ENCODE measurements at places on chromosomes 7 and 10.

GRCh38 chr7:46854958-46855473 lies 726.9 kb downstream of the TNS3 start:
- peak; percentile 86 for DNase-seq

GRCh38 chr10:119445311-119445934 lies 97.1 kb downstream of the RGS10 start:
- DNase-seq = peak; percentile 67

DNA sequence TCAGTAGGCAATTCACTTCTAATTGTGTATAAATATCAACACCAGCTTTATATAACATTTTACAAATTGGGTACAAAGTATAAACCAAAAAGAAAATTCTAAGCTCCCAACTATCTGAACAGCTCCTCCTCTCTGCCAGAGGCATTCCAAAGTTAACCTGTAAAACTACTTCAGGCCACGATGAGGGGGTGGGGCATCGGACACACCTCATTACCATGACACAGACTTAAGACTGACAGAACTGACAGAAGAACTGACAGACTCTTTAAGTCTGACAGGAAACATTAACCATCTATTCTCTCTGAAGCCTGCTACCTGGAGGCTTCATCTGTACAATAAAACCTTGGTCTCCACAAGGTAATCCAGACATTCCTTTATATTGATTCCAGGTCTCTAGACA lies 12.3 kb downstream of the ESYT2 start:
- DNase-seq = no peak

- peak; percentile 8 for DNase-seq
Measured at GRCh38 chr7:89042940-89043339, 247.4 kb upstream of the TEX47 start.

GRCh38 chr7:88280801-88281200 lies 25.9 kb downstream of the STEAP4 start:
- no peak for DNase-seq

DNA sequence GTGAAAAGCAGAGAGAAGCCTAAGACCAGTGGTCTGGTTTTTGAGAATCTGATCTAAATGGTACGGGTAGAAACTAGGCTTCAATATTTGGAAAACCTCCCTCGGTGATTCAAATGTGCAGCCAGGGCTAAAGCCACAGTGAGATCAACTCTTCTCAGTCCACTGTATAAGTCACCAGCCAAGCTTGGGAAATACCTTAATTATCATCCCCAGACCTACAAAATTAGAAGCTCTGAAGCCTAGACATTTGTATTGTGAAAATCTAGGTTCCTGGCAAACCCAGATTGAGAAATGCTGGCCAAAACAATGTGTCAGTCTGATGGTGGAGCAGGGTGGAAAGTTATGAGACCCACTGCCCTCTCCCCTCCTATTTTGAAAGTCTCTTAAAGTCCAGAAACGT lies 131.7 kb downstream of the DGKI start:
- DNase-seq = no peak

DNA sequence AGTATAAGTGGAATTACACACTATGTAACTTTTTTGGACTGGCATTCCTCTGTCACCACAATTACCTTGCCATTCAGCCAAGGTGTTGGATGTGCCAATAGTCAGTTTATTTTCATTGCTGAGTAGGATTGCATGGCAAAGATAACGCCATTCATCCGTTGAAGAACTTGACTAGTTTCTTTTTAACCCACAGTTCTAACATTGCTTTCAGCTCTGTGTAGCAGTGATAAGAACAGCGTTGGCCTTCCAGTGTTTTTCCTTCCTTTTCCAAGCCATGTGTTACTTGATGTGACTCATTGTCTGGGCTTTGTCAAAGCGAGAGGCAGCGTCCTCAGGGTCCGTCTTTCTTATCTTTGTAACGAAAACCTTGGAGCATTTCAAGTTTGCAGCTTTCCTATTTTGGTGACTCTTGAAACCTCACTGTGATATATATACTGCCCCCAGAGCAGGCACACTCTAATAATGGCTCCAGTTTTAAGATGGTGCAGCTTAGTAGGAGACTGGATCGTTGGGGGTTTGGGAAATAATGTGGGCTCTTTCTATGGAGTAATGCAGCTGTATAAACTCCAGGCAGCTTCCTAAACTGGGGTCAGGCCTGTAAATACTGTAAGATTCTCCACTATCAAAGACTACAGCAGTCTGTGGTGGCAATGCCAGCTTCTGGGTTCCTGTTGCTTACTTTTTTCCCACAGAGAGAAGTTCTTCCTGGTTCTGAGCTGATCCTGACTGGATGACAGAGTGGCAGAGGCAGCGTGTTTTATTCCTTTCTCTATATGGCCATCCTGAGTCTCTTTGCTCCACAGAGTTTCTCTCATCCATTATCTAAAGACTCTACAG lies 41.7 kb downstream of the AKR1E2 start:
- DNase-seq = no peak

GRCh38 chr10:76428551-76429367 lies 997.3 kb downstream of the LRMDA start:
- peak; percentile 99 for DNase-seq

DNA sequence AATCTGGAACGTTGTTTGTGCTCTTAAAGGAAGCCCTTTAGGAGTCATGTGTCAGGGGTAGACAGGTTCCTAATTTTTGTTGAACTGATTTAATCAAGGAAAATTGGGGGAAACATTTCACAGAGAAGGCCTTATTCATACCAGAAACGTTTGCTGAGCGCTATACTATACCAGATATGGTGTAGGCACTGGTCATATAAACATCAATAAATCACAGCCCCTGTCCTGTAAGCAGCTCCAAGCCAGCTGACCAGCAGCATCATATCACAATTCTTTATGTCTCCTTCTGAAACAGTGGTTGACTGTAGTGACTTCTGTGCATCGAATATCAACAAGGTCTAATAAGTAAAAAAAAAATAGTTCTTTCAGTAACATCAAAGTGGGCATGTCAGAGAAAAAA lies 1.1 kb downstream of the TMEM178B start:
- no peak for DNase-seq

GRCh38 chr7:26599982-26600381 lies 264.4 kb downstream of the SKAP2 start:
- DNase-seq = no peak

- DNase-seq = no peak
Measured at GRCh38 chr7:85820702-85821443, 634.0 kb upstream of the SEMA3D start.

GRCh38 chr7:155721056-155721455 lies 76.6 kb downstream of the RBM33 start:
- DNase-seq = no peak

GRCh38 chr10:113566888-113567287 lies 14.0 kb downstream of the HABP2 start:
- DNase-seq = no peak

GRCh38 chr10:24911029-24911428 lies 41.4 kb downstream of the PRTFDC1 start:
- DNase-seq = no peak

- DNase-seq = no peak
Measured at GRCh38 chr7:131320603-131321002, 7.1 kb upstream of the MKLN1 start.

- peak; percentile 35 for DNase-seq
Measured at GRCh38 chr7:70608229-70608628, 523.7 kb upstream of the GALNT17 start.

DNA sequence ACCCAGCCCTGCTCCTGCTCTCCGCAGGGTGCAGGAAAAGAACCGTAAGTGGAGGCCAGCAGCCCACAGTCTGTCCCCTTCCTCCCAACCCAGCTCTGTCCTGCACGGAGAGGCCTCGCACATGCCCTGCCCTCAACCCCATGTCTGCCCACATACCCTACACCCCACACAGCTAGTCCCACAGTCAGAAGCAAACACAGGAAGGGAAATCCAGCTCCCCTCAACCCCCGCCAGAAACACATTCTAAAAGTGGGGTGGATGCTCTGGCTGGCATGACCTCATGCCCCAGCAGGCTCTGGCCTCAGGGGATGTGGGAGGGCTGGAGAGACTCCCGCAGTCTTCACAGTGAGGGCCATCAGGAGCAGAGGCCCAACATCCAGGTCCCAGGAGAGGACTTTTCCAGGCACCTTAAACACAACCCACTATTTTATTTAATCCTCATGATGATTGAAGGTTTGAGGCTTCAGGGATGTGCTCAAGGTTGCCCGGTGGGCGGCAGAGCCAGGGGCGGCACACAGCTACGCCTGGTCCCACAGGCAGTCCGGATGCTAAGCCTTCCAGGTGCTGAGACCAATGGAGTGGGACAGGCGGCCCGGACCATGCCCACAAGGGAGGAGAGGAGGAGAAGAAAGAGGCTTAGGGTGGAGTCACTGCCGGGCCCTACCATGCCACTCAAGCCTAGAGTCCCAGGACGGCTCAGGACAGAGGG lies 29.9 kb downstream of the CALML5 start:
- DNase-seq = no peak

- no peak for DNase-seq
Measured at GRCh38 chr7:145151676-145152075, 315.8 kb upstream of the TPK1 start.

DNA sequence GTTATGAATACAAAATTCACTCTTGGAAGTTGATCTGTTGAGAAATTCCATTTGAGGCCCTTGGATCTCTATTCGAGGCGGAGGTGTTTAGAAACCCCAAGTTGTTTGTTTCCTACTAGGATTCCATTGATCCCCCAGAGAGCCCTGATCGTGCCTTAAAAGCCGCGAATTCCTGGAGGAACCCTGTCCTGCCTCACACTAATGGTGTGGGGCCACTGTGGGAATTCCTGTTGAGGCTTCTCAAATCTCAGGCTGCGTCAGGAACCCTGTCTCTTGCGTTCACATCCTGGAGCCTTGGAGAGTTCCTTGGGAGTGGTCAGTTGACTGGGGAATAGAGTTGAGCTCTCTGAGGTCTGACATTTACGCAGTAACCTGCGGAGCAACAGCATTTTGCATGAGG lies 1.2 kb downstream of the CFAP69 start:
- DNase-seq = peak; percentile 53

DNA sequence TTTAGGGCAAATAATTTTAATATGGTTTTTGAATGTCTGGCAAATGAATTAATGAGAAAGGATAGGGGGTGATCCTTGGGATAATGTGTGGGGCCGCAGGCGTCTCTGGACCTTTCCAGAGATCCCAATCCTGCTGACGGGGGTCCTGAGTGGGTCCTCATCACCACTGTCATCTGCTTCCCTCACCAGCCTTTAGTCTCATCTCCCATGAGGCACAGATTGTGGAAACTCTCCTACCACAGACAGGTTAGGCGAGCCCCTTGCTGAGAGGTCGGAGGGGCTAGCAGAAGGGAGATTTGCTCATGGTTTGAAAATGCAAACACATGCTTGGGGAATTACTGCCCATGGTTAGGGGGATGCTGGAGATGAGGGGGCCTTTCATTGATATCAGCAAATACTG lies 484.6 kb downstream of the RPS24 start:
- DNase-seq = no peak

DNA sequence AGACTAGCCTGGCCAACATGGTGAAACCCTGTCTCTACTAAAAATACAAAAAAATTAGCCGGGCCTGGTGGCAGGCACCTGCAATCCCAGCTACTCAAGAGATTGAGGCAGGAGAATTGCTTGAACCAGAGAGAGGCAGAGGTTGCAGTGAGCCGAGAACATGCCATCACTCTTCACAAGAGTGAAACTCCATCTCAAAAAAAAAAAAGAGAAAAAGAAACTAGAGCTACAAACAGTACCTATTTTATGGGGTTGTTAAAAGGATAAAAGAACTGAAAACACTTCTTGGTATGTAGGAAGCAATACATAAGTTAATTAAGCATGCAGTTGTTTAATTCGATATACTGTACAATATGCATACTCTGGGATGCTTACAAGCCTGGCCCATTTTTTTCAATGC lies 216.9 kb downstream of the SORCS1 start:
- no peak for DNase-seq

GRCh38 chr10:32489901-32490300 lies 44.0 kb downstream of the CCDC7 start:
- DNase-seq = peak; percentile 24

DNA sequence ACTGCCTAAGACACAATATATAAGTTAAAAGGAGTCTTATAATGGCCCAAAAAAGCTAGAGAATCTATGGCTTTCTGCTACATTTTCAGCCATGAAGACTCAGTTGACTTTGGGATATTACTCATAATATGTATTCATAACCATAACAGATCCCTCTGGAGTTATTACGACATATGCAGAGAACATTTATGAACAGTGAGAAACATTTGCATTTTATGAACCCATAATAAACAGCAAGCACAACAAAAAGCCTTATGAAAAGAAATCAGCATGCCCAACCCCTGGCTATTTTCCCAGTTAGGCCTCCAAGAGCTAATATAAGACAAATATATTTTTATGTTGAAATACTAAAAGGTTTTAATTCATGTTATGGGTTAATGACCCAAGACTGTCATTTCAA lies 52.4 kb downstream of the ARMH3 start:
- peak; percentile 16 for DNase-seq

DNA sequence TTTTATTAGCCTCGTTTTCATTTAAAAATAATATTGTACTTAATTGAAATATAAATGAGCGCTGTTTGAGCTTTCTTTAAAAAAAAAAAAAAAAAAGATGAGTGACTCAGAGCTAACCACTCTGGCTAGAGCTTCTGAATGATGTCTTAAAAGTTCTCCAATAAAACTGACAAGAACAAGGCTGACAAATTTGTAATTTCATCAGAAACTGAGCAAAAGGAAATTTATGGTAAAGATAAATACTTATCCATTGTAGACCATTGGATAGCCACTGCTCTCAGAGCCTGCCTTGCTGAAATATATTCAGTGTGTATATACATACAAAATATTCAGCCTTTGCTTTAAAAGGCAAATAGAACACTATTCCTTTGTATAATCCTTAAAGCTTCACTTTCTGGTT lies 91.2 kb upstream of the OIT3 start:
- peak; percentile 45 for DNase-seq

GRCh38 chr10:58278962-58279307 lies 10.0 kb downstream of the CISD1 start:
- no peak for DNase-seq

GRCh38 chr10:102287991-102288390 lies 42.7 kb downstream of the GBF1 start:
- no peak for DNase-seq

DNA sequence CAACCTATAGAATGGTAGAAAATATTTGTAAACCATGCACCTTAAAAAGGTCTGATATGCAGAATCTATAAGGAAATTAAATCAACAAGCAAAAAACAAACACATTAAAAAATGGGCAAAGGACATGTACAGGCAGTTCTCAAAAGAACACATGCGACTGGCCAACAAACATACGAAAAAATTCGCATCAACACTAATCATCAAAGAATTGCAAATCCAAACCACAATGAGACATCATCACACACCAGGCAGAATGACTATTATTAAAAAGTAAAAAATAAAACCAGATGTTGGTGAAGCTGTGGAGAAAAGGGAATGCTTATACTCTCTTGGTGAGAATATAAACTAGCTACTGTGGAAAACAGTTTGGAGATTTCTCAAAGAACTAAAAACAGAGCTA lies 33.2 kb downstream of the TMEM229A start:
- DNase-seq = no peak

All from fibroblast of upper back skin (primary cell).